ENCODE measurements at places on chromosomes 2 and 18. TPM values are rescaled to one million over a fixed set of nuclear protein-coding genes. Genes with fewer than 3 reads are reported as not detected.

CLEC4F gene
- total RNA-seq: not detected

TMEM178A gene
- 0.86 TPM for total RNA-seq

CRACDL gene
- 0.03 TPM for total RNA-seq

RSAD2 gene
- 0.33 TPM for total RNA-seq

LYG2 gene
- not detected for total RNA-seq

C2orf72 gene
- total RNA-seq: 6.3 TPM

GALNT14 gene
- total RNA-seq: 5.3 TPM

Measured in smooth muscle cell of the pulmonary artery (primary cell).